ENCODE measurements at places on chromosomes 3 and 15.

DNA sequence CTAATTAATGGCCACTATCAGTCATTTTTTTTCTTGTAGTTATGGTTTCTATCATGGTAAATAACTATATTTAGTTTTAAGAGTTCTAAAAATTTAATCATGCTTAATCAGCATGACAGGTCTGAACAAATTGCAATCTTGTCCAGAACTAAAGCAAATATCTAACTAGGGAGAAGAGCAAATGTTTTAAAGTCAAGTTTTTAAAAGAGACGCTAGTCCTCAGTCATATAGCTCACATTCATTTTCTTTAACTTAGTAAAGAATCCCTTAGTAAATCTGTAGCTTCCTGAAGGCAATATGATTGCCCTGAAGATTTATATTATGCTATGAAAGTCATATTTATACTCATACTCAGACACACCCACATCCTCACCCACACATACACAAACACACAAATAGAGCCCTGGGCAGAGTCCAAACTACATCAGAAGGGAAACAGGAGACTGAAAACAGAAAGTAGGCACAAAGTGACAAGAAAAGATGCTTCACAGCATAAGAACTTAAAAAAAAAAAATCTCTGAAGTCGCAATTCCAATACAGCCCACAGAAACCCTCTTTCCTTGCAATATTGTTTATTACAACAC is 1149.1 kb downstream of the SI start:
- no peak for DNase-seq

DNA sequence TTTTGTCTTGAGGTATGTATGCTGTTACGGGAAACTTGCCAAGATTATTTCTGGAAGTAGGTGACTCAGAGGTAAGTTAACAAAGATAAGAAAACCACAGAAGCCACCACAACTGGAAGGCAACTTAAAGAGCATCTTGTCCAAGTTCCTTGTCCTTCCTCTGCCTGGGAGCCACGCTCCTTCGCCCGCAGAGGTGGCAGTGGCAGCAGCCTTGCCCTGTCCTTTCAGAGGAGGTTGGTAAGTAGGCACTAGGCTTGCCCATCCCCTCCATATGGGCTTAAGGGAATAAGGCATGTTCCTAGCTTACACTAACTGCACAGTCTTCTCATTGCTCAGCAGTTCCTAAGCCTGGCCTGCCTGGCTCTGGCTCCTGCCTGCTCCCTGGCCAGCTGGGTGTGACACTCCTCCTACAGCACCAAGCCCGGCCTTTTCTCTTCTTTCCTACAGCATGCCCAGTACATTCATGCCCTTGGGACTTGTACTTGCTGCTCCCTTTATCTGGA is 48.0 kb upstream of the RAB6B start:
- DNase-seq = no peak

DNA sequence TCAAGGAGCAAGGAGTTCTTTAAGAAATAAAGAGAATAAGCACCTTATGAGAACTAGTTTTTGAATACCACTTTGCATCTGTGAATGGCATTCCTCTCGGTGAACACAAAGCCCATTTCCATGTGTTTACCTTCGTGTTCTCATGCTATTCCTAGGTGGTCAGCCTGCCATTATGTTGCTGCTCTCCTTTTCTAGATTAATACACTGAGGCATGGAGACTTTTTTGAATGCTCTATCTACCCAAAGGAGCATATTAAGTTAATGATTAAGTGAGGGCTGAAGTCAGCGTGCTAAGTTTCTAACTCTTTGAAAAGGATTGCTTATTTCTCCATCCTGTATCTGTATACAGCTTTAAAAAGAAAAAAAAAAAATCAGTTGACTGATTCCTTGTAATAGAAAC is 394.5 kb downstream of the MECOM start:
- no peak for DNase-seq

GRCh38 chr15:80561500-80561899 is 133.6 kb upstream of the ABHD17C start:
- DNase-seq = no peak

DNA sequence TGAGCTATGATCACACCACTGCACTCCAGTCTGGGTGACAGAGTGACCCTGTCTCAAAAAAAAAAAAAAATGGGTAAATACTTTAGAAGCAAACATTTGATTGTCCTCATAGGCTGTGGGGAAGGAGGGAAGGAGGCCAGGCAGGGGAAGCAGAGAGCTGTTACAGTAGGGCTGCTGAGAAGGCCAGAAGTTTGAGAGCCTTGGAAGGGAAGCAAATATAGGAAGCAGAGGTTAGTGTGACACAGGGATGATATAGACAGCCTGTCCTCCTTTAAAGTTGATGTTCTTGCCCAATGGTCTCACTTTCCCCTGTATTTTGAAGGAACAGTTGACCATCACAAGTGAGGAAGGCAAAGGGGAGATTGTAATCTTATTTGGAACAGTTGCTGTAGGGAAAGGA is 5.3 kb upstream of the ALPK3 start:
- DNase-seq = no peak

DNA sequence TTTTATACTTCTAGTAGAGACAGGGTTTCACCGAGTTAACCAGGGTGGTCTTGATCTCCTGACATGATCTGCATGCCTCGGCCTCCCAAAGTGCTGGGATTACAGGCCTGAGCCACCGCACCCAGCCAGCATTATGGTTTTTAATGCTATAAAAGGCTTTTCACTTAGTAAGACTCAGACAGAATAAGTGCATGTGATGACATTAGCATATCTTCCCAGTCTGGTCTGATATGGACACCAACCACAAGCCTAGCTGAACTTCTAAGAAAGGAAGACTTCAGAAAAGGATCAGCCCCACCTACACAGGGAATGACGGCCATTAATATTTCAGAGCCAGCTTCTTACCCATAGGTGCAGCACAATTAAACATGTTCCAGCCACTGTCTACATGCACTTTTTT is 27.0 kb downstream of the GRK7 start:
- DNase-seq = no peak

- DNase-seq = no peak
These were observed 308.0 kb upstream of the THRB start for GRCh38 chr3:24802614-24803013.

- no peak for DNase-seq
These were observed 55.8 kb upstream of the PDZRN3 start for GRCh38 chr3:73680391-73681095.

DNA sequence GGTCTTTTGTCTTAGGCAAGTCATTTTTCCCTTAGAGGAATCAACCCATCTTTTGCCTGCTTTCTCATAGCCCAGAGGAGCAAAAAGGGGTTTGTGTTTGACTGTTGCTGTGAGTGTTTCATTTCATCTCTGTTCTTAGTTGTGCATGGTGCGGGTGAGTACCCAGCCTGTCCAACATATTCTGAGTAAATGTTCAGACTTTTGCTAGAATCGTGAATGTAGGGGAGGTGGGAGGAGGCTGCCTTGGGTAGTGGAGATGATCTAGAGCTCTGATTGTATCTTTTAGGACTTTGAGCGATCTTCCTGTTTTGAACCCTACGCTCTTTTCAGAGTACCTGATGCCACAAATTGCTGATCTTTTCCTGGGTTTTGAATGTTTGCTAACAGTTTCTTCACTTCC is 123.1 kb downstream of the ZNF609 start:
- DNase-seq = no peak
